Ammon's horn (tissue), 1 donor: ENCODE measurements at places on chromosomes 6 and 20.

DNA sequence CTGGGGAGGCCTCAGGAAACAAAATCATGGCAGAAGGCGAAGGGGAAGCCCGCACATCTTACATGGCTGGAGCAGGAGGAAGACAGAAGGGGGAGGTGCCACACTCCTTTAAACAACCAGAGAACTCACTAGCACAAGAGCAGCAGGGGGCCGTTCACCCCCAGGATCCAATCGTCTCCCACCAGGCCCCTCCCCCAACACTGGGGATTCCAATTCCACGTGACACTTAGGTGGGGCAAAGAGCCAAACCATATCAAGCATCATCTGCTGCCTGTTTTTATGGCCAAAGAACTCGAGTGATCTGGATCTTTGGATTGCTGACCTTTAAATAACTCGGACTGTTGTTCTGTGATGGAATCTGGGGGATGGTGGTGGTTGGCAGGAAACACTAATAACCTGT, 28.0 kb downstream of the PNLDC1 start:
- DNase-seq, result no peak

DNA sequence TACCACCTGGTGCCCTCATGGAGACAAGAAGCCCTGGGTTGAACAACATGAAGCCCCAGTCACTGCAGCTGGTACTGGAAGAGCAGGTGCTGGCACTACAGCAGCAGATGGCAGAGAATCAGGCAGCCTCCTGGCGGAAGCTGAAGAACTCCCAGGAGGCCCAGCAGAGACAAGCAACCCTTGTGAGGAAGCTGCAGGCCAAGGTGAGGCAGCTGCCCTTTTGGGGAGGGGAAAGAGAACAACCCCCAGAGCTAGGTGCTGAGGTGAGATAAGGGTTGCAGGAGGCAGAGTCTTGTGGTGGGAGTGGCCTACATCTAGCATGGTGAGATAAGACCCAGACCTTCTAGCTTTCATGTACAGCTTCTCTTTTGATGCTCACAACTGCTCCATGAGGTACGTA, 7.0 kb downstream of the CEP250 start:
- DNase-seq, result no peak

- DNase-seq, result no peak
These were observed 2.3 kb upstream of the OCSTAMP start for GRCh38 chr20:46552460-46553420.

- DNase-seq, result no peak
These were observed 77.4 kb upstream of the F13A1 start for GRCh38 chr6:6397842-6398241.

DNA sequence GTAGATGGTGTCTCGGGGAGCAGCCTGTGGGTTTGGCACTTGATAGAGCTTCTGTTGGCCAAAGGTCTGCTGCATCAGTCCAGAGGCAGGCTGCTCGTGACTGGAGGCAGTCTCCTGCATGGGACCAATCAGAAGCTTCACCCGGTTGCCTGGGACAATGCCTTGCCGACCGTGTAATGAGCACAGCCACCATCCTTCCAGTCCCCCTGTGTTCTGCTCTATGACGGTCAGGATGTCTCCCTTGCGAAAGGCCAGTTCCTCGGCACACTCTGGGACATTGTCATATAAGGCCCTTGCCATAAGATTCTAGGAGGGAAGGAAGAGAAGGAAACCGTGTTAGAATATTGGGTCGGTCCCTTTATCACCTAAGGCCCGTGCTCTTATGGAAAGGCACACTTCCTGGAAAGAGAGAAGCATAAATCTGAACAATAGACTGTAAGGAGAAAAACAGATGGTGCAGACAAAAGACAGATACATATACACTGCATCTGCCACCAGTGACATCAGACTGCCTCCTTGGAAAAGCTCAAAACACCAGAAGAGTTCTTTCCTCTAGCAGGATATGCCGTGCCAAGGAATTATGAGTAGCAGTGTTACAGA, 18.9 kb downstream of the NEDD9 start:
- no peak for DNase-seq

GRCh38 chr6:127566651-127567050, 10.3 kb upstream of the C6orf58 start:
- no peak for DNase-seq

GRCh38 chr6:67541586-67541985, 1093.5 kb upstream of the ADGRB3 start:
- DNase-seq, result no peak

DNA sequence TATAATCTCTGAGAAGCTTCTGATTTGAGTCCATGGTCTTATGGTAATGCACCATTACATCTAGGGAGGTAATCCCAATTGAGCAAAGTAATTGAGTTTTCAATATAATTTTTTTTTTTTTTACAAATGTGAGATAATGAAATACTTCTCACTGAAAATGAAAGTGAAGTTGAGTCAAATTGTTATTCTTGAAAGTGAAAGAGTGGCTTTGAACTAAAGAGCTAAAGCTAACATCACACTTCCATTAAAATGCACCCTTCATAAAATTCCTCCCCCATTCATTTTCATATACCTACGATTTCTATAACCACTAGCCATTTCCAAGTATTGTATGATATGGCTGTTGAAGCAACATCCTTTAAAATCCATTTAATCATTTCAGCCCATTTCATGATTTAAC, 149.1 kb upstream of the IMPG1 start:
- no peak for DNase-seq

- DNase-seq, result no peak
These were observed 263.6 kb downstream of the EYA4 start for GRCh38 chr6:133504761-133505160.

DNA sequence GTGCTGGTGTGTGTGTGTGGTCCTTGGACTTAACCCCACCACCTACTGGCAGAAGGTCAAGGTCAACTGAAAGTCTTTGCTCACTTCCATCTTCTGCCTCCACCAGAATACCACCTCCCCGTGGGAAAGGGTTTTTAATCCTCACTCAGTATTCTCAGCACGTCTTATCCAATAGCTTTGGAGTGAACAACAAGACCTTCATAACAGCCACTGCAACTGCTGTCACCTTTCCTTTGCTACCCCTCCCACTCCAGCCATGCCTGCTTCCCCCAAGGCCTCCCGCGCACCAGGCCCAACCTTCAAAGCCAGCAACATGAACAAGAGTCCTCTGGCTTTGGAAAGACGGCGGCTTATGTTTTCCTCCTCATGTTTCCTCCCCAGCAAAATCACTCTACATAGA, 787 bp upstream of the BTN2A2 start:
- no peak for DNase-seq

DNA sequence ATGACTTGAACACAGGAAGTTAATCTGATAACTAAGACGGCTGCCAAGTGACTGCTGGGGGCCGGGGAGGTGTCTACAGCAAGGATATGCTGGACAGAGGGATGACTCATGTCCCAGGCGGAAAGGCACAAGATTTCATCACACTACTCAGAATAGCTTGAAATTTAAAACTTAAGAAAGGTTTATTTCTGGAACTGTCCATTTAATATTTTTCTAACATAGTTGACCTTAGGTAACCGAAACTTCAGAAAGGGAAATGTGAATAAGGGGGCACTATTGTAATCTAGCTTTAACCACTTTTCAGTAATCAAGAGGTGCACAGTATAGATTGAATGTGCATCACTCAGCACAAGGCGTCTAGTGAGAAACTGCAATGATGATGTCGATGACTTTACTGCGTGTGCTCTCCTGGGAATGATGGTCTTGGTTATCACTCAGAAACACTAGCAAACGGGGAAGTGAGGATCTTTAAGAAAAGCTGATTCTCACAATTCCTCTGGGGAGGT, 171.5 kb downstream of the QKI start:
- no peak for DNase-seq

DNA sequence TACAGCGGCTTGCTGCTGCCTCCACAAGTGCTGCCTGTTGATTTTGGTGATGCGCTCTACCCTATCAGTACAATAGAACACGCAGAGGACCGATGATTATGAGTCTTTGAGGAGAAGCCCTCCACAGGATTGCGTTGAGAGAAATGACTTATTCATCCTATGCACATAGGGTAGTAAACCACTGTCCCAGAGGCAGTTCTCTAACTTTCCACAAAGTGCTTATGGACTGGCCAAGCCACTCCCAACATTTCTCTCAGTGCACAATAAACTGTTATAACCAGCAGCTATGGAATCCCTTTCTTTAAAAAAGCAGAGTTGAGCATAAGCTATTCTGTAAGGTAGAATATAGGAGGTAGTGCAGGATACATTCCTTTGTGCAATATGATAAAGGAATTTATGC, 48.2 kb upstream of the REV3L start:
- no peak for DNase-seq

GRCh38 chr6:20924911-20925543, 390.8 kb downstream of the CDKAL1 start:
- DNase-seq, result no peak

DNA sequence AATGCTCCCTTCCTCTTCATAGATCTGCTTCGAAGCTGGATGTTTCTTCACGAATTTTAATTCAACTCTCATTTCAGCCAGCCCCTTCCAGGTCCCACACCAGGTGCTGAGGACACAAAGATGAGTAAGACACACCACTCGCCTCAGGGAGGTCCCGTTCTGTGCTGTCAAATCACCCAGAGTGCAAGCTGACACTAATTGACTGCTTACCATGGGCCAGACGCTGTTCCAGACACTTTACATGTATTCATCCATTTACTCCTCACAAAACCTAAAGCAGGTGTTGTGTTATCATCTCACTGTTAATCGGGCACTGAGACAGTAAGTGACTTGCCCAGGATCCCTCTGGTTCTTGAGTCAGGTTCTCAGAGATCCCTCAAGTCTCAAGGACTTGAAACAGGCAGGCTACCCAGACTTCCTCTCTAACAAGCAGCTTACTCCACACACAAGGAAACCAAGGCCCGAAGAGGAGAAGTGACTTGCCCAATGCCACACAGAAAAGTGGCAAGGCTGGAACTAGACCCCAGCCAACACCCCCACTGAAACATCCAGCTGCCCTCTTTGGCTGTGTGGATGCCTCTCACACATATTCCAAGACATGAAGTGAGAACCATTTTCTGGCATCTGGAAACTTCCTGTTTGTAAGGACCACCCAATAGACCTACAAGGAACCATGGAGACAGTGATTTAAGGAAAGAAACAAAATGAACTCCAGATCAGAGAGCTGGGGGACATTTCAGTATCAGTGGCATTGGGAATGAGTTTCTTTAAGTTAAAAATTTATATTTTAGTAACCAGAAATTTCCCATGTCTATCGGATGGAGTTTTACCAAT, 174.5 kb downstream of the CDC5L start:
- DNase-seq, result no peak

DNA sequence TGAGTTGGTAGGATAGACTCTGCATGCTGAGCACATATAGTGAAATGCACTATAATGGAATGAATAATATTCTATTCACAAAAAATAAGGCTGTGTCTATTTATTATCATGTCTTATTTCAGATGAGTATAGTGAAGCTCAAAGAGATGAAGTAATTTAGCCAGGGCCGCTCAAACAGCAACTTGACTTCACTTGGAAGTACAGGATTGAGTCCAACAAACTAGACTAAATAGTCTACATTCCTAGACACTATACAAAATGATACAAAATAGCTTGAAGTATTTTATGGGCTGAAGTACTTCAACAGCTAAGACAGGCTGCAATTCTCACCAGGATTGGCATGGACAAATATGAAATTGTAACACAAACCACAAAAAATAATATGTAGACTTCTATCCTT, 144.5 kb upstream of the DST start:
- no peak for DNase-seq

GRCh38 chr20:15267935-15268334, 930.5 kb upstream of the FLRT3 start:
- no peak for DNase-seq

DNA sequence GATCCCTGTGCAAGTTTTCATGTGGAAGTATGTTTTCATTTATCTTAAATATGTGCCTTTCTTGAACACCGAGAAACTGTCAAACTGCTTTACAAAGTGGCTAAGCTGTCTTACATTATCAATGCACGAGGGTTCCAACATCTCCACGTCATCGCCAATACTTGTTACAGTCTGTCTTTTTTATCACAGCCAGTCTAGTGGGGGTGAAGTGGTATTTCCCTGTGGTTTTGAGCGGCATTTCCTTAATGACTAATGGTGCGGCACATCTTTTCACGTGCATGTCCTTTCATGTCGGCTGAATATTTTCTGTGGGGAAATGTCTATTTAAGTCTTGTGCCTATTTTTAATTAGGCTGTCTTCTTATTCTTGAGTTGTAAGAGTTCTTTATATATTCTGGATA, 280.4 kb downstream of the FOXC1 start:
- DNase-seq, result no peak

DNA sequence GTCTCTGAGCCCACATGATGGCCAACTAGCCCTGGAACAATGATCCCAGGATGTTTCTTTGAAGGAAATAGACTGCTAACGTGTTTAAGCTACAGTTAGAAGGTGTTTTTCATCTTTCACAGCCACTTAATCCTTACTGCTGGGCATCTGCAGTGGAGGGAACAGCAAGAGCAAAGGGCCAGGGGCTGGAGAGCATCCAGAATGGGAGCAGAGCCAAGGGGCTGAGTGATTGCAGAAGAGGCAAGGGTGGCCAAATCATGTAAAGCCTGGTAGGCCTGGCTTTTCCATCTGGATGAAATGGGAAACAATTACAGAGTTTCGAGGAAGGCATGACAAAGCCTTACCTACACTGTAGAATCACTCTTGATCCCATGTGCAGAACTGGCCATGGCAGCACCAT, 18.7 kb upstream of the LAMP5 start:
- no peak for DNase-seq

- no peak for DNase-seq
These were observed 4.0 kb upstream of the CGAS start for GRCh38 chr6:73455865-73456629.

DNA sequence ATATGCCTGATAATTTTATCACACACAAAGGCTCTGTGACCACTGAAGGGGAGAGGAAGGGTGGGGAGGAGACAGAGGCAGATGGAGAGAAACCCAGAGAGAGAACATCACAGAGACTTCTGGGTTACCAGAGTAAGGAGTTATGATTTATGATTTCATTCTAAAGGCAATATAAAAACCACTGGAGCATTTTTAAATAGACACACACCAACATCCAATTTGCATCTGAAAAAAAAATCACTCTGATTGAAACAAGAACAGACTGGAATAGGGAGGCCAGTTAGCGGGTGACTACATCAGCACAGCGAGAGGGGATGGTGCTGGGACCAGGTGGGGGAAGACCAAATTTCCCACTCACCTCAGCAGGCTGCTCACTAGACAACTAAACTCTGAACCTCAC, 104.8 kb downstream of the AGPAT4 start:
- no peak for DNase-seq

DNA sequence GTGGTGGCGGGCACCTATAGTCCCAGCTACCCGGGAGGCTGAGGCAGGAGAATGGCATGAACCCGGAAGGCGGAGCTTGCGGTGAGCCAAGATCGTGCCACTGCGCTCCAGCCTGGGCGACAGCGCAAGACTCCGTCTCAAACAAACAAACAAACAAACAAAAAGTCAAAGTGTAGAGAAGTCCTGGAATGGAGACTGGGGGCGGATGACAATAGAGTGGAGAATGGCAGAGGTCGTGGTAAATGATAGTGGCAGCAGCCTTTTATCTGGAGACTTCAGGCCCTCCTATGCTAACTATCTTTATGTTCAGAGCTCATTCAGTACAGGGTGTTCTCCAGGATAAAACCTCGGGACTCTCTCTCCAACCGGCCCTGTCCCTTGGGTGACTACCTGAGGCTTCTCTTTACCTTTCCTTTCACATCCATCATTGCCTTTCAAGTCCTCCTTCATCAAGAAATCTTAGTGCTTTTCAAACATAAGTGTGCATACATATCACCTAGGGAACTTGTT, 1.4 kb upstream of the FKBPL start:
- no peak for DNase-seq

- DNase-seq, result no peak
These were observed 164.4 kb upstream of the AFDN start for GRCh38 chr6:167662075-167662880.

GRCh38 chr6:91713911-91714310, 1127.0 kb upstream of the MAP3K7 start:
- DNase-seq, result no peak
